ENCODE measurements at places on chromosomes 6 and 20. TPM values are rescaled to one million over a fixed set of nuclear protein-coding genes. Genes with fewer than 3 reads are reported as not detected.

DNA sequence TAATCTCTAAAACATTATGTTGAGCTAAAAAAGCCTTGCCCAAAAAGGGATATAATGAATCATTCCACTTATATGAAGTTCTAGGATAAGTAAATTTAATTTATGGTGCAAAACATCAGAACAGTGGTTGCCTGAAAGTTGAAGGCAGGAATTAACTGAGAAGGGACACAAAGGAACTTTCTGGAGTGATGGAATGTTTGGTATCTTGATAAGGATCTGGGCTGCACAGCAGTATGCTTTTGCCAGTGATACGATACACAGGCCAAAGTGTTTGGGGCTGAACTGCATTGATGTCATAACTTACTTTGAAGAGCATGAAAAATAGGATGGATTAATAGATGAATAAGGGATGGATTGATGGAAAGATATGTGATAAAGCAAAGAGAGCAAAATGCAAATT is 146.1 kb upstream of the LRFN2 start:
- DNase-seq, result no peak

GRCh38 chr6:65259059-65259458 is 448.0 kb downstream of the EYS start:
- no peak for DNase-seq

DNA sequence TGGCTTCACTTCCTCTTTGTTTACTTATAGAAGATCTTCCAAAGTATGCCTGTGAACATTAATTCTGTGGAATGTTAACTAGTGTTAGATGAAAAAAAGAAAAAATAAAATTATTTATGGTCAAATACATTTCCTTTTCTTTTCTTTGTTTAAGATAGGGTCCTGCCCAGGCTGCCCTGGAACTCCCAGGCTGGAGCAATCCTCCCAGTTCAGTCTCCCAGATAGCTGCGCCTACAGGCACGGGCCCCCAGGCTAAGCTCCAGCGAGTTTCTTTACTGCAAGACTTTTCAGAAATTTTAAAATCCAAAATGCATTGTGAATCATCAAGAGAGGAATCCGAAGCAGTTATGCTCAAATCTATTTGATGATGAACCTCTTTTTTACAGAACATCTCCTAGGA is 39.3 kb upstream of the IL20RA start:
- no peak for DNase-seq

GRCh38 chr6:42275376-42276033 is 57.8 kb upstream of the MRPS10 start:
- no peak for DNase-seq

DNA sequence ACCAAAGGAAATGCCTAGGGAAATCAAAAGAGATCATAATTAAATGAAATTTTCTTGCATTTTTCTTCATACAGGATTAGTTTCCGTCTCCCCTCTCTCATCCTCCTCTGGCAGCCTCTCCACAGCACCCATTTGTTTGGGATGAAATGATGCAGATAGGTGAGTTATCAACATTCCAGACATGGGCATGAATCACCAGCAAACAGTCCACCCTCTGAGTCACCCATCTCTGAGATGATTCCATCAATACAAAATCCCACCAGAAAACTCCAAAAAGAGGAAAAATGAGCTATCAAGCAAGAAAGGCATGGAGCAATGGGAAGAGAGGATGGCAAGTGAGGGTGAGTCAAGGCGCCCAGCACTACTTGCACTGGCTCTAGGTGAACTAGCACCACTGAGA is 11.4 kb downstream of the MC3R start:
- no peak for DNase-seq

GRCh38 chr6:40743226-40743625 is 156.1 kb upstream of the LRFN2 start:
- no peak for DNase-seq

DNA sequence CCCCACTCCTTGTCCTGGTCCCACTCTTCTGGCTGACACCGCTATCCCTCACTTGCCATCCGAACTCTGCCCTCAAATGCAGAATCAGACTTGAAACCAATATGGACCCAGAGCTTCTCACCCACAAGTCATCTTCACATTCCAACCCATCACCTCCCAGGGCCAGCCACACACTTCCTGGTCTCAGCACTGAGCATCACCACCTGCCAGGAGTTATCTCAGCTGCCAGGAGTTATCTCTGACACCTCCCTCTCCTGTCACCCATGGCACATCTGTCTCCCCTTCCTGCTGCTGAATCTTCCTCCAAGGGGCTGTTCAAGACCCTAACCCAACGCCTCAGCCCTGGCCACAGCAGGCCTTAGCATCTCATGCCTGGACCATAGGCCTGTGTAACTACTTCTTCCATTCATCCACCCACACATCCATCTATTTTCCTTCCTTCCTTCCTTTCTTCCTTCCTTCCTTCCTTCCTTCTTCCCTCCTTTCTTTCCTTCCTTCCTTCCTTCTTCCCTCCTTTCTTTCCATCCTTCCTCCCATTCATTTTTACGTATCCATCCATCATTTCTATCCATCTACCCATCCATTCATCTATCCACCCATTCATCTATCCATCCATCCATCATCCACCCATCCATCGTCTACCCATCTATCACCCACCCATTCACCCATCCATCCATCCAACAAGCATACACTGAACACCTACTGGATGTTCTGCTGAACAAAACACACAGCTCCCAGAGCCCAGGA is 74.6 kb upstream of the NNAT start:
- no peak for DNase-seq

FOXS1 gene
- total RNA-seq, result not detected
